ENCODE measurements at places on chromosomes 1 and 21.

DNA sequence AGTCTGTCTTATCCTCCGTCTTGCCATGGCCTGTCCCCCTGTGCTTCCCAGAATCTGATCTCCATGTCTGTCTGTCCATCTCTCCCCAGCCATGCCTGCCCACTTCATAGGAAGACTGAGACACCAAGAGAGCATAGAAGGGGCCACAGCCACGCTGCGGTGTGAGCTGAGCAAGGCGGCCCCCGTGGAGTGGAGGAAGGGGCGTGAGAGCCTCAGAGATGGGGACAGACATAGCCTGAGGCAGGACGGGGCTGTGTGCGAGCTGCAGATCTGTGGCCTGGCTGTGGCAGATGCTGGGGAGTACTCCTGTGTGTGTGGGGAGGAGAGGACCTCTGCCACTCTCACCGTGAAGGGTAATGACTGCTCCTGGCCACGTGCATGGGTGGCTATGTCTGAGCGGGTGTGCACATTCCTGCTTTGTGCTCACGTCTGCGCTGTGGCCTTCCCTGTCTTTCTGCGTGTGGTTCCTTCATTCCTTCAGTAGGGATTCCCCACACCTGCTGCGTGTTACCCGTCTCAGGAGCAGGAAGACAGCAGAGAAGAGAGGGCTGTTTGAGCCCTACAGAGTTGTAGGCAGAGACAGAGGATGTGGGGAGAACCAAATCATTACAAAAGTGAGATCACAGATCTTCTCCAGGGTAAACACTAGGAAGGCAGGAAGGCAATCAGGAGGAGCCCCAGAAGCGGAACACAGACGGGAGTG, 80.8 kb downstream of the OBSCN start:
- DNase-seq, result no peak

DNA sequence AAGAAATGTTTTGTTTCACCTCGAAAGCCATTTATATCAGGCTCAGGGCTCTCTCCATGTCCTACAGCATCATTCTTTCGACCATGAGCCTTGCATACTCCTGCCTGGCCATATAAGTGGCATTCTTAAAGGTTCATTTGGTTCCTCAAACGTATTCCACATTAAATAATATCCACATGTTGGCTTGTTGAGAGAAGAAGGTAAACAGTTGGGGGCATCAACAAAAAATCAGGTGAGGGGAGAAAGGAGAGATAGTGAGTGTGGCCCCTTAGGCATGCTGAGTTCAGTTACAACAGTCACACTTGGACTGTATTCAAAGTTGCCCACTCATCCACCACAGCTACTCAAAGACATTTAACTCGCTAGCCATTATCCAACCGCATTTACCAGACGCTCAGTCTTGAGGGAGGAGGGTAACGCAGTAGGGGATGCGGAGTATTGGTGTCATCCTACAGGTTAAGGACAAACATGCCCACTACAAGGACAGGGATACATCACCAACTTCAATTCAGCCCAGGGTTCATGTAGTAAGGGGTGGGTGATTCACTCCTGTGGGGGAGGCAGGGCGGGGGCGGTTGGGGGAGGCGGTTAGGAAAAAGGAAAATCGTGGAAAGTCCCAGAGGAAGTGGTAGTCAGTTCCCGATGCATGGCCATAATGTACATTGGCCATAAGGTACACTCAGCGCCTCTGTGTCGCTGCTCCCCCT, 1.4 kb downstream of the ZNF697 start:
- no peak for DNase-seq

DNA sequence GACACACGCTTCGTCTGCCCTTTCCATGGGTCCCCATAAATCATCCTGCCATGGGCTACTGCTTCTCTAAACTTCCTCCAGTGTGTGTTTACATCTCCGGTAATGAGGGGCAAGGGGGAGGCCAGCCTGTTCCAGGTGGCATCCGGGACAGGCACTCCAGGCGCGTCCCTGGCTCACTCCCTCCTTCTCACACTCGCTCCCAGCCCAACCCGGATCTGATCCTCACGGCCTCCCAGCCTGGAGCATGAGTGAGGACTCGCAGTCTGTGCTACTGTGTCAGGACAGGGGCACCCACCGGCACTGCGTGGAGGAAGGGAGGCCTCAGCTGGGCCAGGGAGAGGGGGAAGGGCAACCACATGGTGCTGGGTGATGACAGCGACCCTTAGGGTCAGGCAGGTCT, 225.4 kb downstream of the TRABD2B start:
- no peak for DNase-seq

DNA sequence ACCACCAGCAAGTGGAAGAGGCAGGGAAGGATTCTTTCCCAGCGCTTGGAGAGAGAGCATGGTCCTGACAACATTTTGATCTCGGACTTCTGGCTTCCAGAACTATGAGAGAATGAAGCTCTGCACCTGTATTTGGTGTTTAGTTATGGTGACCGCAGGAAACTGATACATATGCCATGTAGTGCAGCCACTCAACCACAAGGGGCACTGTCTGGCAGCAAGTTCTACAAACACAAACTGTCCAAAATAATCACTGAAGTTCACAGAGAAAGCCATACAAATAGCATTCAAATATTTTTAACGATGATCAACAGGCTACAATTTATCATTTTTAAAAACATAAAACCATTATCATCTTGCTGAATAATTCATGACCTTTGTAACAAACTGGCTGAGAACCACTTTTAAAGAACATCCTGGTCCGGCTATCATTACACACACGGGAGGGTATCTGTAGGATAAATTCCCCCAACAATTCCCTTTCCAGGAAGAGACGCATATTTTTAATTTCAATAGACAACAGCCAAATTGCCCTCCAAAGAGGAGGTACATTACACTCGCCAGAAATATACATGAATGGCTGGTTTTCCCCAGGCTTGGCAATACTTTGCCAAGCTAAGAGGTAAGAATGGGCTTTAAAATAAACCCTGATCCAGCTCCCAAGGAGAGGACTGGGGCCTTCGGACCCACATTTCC, 9.2 kb upstream of the CBR3 start:
- no peak for DNase-seq

GRCh38 chr1:177517546-177517945, 346.8 kb downstream of the BRINP2 start:
- no peak for DNase-seq

- DNase-seq, result no peak
Observed at GRCh38 chr1:29679828-29680558, 443.7 kb downstream of the PTPRU start.

- no peak for DNase-seq
Observed at GRCh38 chr1:221141096-221141495, 261.9 kb downstream of the HLX start.

GRCh38 chr1:19668888-19669287, 4.2 kb downstream of the HTR6 start:
- DNase-seq, result no peak

GRCh38 chr1:212532469-212533147, 76.0 kb upstream of the ATF3 start:
- DNase-seq, result no peak

DNA sequence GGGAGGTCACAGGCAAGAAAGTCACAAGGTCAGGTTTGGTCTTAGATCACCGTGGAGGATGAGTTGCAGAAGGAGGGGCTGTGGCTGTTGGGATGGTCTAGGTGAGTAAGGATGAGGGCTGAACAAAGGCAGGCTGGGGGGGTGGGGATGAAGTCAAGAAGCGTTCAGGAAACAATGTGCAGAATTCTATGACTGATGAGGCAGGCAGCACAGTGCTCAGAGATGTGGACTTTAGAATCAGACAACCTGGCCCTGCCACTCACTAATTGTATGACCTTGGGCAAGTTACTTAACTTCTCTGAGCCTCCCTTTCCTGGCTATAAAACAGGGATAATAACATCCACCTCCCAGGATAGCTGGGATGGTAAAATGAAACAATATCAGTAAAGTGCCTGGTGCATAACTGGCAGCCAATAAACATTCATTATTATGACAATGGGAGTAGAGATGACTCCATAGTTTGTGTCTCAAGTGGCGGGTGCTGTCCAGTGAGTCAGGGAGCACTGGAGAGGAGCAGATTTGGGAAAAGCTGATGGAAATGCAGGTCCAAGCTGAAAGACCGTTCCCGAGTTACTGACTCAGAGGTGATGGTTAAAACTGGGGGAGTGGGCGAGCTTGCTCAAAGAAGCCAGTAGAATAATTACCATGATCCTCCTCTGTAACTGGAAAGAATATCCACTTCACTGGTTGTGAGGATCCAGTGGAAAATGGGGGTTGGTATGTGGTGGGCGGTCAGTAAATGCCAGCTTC, 2.1 kb downstream of the TIE1 start:
- no peak for DNase-seq

DNA sequence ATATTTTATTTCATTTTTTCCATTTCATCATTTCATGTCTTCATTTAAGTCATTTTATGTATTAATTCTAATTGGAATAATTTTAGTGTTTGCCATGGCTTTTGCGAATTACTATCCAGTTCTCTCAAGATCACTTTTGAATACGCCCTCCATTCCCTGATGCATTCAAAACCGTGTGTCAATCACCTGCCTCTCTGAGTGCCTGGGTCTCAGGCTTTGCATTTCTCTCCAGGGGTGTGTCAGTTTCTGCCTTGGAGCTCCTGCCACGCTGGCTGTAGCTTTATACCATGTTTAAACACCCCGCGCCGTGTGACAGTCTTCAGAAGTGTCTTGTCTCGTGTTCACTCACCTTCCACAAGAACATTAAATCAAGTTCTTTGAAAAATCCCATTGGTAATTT, 7.4 kb upstream of the DNMT3L start:
- DNase-seq, result no peak

DNA sequence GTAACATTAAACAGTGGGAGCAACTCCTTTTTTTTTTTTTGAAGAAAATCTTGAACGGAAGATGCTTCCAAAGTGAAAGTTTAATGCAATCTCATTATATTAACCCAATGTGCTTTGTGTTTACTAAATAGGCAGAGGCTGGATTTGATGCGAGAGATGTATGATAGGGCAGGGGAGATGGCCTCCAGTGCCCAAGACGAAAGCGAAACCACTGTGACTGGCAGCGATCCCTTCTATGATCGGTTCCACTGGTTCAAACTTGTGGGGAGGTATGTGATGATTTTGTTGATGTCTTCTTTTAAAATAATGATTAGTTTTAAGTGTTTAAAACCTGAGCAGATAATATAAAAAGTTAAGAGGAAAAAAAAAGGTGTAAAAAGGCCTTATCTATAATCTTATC, 74.2 kb upstream of the PGD start:
- DNase-seq, result no peak

DNA sequence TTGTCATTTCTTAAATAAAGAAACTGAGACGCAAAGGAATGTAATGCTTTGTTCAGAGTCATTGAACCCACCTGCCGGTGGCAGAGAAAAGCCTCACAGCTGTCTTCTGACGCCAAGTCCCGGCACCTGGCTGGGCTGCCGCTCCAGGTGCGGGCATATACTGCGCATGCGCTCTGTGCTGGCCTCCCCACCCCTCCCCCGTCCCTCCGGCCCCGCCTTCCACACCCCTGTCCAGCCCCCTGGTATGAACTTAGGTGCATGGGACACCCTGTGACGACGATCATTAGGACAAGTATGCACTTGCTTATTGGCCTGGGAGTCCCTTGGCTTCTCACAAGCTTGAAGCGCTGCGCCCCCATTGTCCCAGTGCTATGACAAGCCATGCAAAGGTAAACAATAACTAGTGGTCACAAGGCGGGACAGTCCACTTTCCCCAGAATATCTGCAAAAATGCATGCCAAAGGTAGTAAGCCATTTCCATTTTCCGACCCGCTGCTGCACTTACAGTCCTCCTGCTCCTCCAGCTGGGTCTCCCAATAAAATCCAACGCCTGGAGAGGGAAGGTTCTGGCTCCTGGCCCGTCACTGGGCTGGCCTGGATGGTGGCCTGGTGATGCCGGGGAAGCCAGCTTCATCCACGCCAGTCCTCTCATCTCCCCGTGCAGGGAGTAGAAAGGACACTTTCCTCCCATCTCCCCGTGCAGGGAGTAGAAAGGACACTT, 100.4 kb downstream of the PSMG1 start:
- no peak for DNase-seq

GRCh38 chr1:154773551-154773950, 96.5 kb downstream of the KCNN3 start:
- DNase-seq, result no peak

- no peak for DNase-seq
Observed at GRCh38 chr1:67719329-67720196, 34.6 kb downstream of the GADD45A start.

DNA sequence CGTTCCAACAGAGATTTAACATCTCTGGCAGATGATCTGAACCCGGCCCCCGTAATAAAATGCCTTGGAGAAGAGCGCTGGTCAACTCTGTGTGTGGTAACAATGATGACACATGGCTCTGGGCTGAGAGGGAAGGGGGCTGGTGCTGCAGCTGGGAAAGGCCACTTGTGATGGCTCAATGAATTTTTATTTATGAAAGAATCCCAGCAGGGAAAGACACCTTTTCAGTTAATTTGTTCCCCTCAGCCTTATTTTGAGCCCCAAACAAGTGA, 59.4 kb downstream of the SYT6 start:
- DNase-seq, result peak; percentile 5

DNA sequence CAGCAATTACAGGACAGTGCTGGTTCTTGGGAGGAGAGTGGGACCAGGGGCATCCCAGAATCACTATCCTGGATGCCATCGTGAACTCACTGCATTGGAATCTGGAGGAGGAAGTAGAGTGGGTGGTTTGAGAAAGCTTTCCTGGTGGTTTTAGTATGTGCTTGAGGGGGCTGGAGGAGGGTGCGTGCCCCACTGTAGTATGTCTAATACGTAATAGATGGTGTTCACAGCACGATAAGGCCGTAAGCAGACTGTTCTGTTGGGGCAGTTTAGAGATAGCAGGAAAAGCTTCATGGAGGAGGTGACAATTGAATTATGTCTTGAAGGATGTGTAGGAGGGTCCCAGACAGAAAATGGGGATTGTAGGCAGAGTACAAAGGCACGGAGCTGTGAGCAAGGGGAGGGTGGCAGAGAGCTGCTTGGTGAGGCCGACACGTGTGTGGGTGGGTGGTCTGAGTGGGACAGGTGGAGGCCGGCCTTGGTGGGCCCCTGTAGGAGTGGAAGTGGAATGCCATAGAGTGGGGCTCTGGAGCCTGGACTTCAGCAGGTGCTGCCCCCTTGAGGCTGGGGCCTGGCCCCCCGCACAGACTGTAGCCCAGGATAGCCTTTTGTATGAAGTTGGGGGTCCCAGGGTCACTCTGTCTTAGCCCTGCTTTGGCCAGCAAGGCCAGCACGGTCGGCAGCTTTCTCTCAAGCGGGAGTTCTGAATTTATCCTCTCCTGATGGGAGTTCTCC, 37.0 kb downstream of the IL6R start:
- no peak for DNase-seq

DNA sequence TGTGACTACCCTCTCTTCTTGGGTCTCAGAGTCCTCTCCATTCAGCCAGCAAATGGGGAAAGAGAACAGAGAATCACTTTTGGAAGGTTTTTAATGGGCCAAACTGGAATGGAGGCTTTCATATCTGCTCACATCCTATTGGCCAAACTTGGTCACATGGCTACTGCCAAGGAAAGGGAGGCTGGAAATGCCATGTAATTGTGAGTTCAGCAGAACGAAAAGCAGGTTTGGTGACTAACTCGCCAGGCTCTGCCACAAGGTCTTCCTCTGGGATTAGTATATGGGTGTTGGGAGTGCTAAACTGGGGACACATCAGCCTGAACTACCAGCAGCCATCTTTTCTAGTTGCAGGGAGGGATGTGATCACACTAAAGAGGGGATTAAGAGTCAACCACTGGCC, 19.2 kb downstream of the RD3 start:
- no peak for DNase-seq
